Osteoblast (primary cell): ENCODE measurements at places on chromosomes 16 and 17.

DNA sequence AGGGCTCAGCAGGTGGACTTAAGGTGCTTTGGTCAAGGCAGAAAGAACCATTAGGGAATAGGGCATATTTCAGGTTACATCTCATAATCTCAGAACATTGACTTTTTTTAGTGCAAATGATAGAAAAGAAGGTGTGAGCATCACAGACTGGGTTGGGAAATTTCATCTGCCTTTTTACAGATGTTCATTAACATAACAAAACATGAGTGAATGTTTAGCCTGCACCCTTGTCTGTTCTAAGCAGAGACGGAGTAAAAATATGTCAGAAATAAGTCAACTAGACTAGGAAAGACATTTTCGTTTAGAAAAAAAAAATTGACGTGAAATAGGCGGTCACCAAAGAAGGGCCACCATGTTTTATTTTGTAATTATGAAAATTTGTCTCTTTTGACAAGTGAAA, 127.5 kb upstream of the CDH13 start:
- no peak for DNase-seq

GRCh38 chr16:81544700-81545271, 100.2 kb downstream of the CMIP start:
- no peak for DNase-seq

DNA sequence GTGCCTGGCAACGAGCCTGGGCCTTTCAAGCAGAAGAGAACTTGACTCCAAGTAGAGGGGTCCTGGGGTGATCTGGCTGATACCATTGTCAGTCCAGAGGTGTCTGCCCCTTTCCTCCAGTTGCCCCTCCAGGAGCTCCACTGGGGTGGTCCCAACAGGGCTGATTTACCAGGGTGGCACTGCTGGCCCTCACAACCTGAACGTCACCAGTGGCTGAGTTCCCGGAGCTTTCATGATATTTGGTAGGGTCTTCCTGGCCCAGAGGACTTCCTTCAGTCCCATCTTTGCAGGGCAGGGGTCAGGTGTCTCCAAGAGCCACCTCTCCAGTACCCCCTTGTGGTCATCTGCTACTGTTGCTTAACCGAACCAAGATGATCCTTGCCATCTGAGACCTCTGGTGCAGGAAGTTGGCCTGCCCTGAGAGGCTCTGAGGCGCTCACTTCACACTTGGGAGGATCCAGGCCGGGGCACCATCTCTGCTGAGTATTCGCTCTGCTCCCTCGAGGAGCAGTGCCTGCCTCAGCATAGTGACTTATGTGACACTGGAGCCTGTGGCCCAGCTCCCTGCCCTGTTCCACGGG, 3.5 kb downstream of the LIMD2 start:
- peak; percentile 93 for DNase-seq

DNA sequence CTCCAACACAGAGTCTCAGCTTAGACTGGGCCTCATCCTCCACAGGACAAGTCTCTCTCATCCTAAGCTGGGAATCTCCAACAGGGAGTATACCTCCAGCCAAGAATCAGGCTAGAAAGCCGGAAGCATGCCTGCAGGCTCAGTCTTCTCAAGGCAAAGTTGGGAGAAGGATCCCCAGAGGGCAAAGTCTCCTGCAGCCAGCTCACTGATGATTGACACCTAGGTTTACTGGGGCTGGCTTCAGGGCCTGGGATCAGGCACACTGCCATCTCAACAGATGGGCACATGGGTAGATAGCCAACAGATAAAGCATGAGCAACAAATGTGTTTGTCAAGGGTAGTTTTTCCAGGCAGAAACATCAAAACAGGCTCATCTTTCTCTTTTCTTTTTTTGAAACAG, 56.1 kb upstream of the TOX3 start:
- DNase-seq, result no peak

DNA sequence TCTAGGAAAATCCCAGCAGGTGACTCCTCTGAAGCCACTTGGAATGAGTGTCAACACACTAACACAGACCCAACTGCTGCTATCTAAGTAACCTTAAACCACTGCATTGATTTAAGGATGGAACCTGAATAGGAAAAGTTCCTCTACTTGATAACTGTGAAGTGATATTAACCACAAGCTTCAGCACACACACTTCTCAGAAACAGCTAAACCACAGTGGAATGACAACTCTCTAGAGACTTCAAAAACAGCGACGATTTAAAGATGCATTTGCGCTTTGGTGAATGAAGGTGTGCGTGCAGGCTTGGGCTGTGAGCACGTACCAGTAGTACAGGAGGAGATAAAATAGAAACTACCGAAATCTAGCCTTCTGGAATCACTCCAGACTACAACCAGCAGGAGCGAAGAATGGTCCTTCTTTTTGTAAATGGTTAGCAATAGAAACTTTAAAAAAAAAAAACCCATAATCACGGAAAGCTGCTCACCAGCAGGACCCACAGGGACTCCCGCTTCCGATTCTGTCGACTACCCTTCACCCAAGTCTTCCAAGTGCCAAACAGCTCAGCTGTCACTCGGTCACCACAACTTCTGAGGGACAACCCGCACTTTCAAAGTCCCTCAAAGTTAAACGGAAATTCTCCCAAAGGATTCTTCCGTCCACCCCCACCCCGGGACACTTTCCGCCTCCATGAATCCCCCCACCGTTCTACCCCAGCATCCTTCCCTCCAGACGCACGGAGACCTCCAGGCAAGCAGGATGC, 137.7 kb upstream of the CORO6 start:
- DNase-seq, result peak; percentile 74

DNA sequence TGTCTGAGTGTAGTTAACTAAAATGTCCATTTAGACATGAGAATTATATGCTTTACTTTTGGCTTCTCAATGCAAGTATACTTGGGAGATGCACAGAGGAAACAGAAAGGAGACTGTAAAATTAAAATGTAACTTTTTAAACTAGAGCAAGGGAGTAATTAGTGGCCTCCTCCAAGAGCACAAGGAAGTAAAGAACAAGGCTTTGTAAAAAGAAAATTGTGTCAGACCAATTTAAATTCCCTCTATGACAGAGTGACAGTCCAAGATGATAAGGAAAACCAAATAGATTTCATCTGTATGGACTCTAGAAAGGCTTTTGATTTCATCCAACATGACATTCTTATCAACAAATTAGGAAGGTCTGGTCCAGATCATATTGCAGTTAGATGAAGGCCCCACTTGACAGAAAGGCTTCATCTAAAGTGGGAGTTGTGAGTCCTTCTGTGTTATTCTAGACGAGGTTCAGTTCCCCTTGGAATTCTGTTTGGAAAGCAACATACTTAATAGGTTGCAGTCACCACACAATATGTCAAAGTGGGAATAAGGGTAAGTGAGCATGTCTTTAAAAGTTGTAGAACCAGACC, 6.5 kb upstream of the CAPNS2 start:
- DNase-seq, result no peak

DNA sequence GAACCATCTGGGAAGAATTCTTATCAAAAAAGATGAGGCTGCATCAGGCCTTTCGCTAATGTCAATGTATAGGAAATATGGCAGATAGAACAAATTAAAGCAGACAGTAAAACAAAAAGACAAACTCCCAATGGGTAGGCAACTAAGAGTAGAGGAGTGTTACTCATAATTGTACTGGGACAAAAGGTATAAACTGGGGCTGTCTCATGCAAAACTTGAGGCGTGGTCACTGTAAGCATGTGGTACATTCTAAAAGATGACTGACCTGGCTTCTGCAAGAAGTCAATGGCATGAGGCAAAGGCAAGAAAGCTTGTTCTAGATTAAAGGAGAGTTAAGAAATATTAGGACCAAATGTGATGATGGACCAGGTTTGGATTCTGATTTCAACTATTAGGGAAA, 26.7 kb downstream of the SMIM36 start:
- no peak for DNase-seq

DNA sequence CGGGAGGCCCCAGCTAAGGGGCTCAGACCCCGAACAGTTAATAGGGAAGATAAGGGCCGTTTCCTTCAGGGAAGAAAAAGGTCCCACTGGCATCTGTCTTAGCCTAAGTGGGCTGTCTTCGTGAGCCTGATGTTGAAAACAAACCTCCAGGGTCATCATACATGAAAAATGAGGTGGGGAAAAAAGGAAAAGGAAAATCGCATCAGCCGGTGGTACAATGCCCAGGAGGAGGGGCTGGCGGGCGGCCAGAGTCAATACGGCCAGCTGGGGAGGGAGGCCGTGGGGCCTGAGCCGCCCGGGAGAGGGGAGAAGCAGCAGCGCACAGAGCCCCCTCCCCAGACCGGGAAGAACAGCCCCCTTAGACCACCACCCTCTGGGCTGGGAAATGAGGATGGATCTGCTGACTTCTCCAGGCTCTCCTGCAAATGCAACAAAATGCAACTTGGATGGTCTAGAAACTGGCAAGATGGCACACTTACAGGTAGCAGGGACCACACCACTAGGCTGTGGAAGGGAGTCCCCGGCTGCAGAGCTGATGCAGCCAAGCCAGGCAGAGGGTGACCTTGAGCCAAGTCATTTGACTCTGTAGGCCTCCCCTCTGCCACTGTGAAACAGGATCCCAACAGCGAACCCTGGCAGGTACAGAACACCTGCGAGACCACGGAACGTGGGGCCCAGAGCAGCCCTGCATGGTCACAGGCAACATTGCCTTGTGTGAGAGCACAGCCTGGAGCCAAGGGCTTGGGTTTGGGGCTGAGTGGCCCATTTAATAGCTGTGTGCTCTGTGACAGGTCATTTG, 448.5 kb downstream of the SOX9 start:
- DNase-seq, result no peak

DNA sequence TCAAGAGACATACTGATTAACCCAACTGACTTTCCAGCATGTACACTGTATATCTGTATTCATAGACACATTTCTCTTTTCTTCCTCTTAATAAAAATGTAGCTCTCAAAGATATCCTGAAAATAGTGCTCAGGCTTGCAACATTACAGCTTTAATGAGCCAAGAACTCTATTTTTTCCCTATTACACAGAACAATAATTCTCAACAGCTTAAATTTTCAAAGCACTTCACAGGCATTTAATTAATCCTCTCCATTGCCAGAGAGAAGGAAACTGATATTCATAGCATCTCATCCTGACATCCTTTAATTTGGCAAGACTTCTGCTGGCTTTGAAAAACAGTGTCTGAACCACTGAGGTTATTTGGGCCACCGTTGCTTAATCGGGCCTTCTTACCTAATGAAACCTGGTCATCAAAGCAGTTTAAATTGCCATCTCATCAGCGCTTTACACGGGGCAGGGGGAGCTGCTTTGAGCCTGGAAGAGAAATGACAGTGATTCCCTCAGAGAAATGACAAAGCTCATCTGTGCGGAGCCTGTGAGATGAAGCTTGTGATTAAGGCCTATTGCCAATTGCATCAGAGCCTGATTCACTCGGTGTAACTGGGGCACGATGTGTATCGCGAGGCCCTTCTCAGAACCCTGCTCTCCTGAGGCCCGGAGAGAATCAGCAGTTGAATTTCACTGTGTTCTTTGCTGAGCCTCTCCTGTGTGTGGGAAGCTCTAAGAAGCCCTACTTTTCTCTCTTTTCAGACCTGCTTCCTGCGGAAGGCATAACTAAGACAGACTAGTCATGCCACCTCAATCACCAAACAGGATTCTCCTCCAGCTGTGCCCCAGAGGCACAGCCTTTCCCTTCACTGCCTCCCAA, 8.5 kb upstream of the SIAH1 start:
- peak; percentile 91 for DNase-seq

DNA sequence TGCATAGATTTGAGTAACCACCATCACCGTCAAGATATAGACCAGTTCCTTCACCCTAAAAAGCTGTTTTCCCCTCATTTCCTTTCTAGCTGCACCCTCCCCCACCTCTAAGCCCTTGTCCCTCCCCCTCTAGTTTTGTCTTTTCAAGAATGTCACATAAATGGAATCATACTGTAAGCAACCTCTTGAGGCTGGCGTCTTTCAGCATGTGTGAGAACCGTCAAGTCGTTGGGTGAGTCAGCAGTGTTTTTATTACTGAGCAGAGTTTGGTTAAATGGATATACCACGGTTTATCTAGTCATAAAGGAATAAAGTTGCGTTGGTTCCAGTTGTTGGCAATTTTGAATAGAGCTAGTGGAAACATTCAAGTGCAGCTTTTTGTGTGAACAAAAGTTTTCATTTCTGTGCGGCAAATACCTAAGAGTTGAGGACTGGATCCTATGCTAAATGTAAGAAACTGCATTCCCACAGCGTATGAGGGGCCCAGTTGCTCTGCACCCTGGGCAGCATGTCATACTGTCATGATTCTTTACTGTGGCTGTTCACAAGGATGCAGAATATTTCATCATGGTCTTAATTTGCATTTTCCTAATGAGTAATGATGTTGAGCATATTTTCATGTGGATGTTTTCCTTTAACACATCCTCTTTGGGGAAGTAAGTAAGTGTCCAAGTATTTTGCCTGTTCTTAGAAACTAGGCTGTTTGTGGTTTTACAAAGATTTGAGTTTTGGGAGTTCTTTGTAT, 264.3 kb downstream of the CPPED1 start:
- no peak for DNase-seq

DNA sequence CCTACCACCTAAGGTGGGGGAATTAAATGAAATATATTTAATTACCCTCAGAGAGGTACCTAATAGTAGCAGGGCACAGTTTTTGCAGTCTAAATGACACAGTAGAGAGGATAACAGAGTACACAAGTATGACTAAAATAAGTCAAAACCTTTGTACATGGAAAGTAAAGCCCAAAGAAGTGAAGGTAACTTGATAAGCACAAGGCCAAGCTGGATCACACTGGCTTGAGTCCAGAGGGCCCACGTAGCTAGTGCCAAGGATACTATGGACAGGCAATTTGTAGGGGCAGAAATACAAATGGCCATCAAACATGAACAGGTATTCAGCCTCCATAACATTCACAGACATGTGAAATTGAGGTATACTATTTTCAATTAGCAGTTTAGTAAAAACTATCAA, 7.6 kb downstream of the MYO18A start:
- DNase-seq, result no peak

DNA sequence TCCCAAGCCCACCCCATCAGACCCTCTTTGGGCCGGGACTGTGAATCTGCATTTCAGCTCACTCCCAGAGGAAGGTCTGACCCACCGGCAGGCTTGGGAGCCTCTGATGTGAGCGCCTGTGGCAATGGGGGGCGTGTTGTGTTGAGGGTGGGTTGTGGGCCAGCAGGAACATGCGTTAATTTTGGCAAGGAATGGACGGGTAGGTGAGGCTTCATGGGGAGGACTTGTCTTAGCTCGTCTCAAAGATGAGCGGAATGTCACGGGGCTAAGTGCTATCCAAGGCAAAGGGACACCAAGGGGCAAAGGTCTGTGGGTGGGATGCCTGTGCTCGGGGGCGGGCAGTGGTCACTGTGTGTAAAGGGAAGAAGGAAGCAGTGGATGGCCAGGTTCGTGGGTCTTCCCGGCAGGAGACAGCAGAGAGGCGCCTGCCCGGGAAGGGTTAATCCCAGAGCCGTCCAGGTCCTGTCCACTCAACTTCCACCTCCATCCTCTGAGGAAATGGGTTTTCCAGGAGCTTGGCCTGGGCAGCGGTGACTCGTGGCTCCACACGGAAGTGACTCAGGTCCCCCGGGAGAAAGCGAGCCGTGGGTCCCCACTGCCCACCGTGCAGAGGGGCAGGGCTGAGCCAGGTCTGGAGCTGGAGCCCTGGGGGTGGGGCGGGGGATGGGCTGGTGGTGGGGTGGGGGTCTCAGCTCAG, 17.4 kb downstream of the ADGRG1 start:
- peak; percentile 98 for DNase-seq
